Activated naive CD8-positive, alpha-beta T cell treated with anti-CD3 and anti-CD28 coated beads, Interleukin-2, amount 50 U/mL, for 24 hours (primary cell): ENCODE measurements at places on chromosomes 16 and 17.

DNA sequence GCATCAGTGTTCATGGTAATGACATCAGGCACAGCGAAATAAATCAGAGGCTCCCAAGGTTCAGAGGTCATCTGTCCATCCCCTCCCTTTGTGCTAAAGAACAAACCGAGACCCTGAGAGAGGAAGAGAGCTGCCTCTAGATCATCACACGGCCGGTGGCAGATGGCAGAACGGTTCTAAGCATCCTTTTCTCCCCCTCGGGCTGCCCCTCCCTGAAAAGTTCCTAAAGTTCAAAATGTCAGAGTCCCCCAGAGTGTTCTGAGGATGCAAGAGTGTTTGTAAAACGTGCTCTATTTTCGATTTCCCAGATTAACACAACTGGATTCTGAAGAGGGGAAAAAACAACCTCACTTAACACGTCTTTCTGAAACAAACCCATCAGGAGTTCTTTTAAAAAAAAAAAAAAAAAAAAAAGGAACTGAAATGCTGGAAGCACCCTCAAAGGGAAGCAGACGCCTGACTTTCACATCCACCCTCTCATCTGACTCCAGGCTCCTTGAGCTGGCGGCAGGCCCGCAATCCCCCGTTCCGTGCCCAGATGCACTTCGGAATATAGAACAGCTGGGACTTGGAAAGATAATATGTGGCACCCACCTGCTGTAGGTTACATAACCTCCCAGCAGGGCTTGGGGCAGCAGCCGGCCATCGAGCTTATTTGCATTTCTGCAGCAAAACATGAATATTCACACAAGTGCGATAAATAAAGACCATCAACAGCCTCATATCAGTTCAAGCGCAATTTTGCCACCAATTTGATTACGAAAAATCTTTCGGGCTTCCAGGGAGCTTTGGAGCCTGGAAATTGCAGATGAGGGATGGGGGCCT is 115.5 kb upstream of the SMURF2 start:
- H3K4me3 ChIP-seq: peak overlapping the region; percentile 49
- H3K27me3 ChIP-seq: peaks cover 12% of the 10 kb centered on the region
- peaks cover 27% of the 10 kb centered on the region for H3K4me1 ChIP-seq
- DNase-seq: no peak
- H3K36me3 ChIP-seq: no peaks in the 10 kb centered on the region

DNA sequence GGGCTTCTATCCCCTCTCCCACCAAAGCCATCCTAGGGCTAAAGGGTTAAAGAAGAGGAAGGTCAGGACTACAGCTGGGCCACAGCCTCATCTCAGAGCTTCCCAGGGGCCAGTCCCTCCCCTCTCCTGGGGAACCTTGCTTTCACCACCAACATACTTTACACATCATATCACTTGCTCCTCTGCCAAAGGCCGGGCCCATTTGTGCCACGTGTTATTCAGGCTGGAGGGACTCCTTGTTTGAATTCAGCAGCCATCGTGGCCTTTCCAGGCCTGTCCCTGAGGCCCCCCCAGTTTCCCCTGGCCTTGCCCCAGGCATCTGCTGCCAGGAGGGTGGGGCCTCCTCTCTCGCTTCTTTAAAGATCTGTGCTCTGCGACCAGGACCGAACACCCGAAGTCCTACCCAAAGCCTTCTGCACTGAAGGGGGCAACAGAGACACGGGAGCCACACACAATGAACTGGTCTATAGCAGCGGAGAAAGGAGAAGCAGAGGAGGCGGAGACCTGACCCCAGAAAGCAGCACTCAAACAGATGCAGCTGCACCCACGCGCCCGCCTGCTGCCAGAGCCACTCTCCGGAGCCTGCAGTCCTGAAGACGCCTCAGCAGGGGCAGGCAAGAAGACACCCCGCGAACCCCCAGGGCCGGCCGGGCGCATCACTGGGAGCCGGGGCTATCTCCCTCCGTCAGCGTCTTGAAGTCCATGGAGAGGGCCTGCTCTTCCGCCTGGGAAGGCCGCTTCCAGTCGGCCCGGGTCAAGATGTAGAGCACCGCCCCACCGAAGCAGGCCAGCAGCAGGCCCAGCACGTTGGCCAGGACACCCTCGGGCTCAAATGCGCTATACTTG is 12.1 kb downstream of the CYB561 start:
- H3K4me3 ChIP-seq: no peak overlapping the region
- no peaks in the 10 kb centered on the region for H3K27me3 ChIP-seq
- DNase-seq: no peak
- no peak overlapping the region for H3K27ac ChIP-seq

DNA sequence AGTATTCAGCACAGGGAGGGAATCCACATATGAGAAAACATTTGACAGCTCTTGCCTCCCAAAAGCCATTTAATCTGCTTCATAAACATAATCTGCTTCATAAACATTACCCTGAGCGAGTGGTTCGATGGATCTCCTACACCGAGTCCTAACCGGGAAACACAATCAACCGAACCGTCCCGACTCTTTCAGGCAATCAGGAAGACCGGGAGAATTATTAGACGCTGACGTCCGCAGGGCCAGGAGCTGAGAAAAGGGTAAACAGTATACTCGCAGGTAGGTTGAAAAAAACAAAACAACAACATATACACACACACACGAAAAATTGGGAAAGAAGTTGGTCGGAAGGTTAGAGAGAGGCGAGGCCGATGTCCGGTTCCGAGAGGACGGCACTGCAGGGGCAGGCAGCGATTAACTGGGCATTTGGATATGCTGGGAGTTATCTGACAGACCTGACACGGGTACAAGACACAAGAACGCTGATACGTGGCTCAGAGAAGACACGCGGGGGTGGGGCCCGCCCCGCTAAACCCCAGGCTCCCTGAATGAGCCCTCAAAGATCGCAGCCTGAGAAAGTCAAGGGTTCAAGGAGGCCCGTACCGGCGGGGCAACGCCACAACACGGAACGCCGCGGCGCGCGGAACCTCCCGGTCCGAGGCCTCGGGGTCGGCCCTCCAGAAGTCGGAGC is 585 bp downstream of the AP1G1 start:
- peak overlapping the region; percentile 94 for H3K4me3 ChIP-seq
- peak; percentile 56 for DNase-seq
- H3K36me3 ChIP-seq: peaks cover 9% of the 10 kb centered on the region
- peak overlapping the region; percentile 100 for H3K27ac ChIP-seq
- H3K4me1 ChIP-seq: peaks cover 42% of the 10 kb centered on the region

- DNase-seq: no peak
- H3K27me3 ChIP-seq: no peaks in the 10 kb centered on the region
- H3K4me3 ChIP-seq: no peak overlapping the region
Measured at GRCh38 chr17:1033503-1033902, 36.6 kb downstream of the TIMM22 start.

DNA sequence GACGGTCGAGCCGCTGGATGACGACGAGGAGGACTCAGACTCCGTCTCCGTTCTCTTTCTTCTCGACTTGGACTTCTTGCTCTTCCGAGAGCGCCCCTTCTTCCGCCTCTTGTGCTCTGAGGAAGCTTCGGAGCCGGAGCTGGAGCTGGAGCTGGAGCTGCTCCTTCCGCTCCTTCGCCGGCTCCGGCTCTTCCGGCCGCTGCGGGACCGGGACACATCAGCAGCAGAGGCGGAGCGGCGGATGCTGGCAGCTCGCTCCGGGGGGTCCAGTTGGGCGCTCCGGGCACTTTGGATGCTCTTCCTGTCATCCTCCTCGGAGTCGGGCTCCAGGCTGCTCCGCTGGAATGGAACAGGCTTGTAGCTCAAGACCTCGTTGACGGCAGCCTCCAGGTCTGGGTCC is 36.9 kb downstream of the PIPOX start:
- H3K4me1 ChIP-seq: no peaks in the 10 kb centered on the region
- H3K36me3 ChIP-seq: peaks cover 2% of the 10 kb centered on the region
- H3K27ac ChIP-seq: no peak overlapping the region
- DNase-seq: no peak

DNA sequence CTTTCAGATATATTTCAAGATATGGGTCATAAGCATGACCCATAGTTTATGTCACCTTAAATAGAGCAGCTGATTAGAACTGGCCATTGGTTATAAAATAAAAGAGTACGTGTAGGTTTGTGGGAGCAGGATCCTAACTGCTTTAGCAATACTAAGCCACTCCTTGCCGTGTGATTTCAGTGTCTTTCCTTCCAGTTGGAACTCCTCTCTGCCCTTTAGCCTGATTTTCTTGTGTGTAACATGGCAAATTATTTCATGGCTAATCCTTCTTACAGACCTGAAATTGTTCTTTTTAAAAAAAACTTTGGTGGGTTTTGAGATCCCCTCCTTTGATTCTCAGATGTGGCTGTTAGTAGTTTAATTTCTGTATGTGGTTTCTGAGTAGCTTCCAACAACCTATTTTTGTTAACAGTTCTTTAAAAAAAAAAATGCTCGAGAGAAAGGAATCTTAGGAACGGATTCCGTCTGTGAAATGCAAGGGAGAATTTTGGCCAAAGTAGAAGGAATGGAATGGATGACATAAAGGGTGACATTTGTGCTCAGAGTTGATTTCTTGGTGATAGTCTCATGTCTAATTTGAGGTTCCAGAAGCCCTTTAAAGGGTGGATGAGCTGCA is 39.9 kb downstream of the DHRS7B start:
- no peak for DNase-seq
- H3K27me3 ChIP-seq: no peaks in the 10 kb centered on the region
- H3K4me3 ChIP-seq: no peak overlapping the region
- H3K27ac ChIP-seq: peak overlapping the region; percentile 13
- peaks cover 22% of the 10 kb centered on the region for H3K4me1 ChIP-seq
- peaks cover 3% of the 10 kb centered on the region for H3K36me3 ChIP-seq

DNA sequence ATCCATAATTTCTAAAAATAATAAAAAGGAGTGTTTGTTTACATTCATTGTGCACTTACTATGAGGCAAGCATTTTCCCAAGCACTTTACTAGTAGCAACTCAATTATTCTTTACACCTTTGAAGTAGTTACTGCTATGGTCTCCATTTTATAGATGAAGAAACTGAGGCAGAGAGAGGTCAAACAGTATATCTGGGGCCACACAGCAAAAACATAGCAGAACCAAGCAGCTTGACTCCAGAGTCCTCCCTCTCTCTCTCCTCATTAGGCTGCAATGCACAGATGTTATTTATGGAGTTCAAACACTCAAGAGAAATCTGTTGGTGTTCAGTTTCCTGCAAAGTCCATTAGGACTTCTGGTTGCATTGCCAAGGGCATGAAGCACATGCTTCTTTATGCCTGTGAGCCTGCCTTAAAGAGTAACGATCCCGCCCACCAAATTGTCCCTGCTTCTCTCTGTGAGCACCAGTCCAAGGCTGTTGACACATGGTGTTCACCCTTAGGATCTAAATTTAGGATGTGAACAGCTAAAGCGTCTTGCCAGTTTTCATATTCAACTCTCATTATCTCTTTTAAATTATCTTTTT is 44.0 kb downstream of the GPRC5B start:
- no peak for DNase-seq
- H3K27me3 ChIP-seq: no peaks in the 10 kb centered on the region
- no peak overlapping the region for H3K27ac ChIP-seq

DNA sequence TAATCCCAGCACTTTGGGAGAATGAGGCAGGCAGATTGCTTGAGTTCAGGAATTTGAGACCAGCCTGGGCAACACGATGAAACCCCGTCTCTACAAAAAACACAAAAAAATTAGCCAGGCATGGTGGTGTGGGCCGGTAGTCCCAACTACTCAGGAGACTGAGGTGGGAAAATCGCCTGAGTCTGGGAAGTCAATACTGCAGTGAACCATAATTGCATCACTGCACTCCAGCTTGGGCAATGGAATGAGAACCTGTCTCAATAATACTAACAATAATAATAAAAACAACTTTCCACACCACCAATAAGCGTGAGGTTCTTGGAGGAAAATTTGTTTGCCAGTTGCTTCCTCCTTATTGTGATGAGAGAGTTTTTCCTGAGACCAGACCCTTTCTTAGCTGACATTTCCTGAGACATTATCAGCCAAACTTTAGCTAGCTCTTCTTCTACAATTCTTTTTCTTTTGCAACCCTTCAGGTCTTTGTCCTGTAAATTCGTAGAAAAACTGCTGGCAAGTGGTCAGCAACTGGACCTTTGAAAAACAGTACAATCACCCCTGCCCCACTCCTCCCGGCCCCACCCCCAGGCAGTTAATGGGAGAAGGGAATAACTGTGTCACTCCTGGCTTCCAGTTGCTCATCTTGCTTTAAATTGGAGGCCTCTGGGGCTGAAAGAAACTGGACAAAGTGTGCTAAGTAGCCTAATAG is 3.5 kb upstream of the EZH1 start:
- H3K4me1 ChIP-seq: peaks cover 15% of the 10 kb centered on the region
- peaks cover 31% of the 10 kb centered on the region for H3K27me3 ChIP-seq
- no peak overlapping the region for H3K27ac ChIP-seq

DNA sequence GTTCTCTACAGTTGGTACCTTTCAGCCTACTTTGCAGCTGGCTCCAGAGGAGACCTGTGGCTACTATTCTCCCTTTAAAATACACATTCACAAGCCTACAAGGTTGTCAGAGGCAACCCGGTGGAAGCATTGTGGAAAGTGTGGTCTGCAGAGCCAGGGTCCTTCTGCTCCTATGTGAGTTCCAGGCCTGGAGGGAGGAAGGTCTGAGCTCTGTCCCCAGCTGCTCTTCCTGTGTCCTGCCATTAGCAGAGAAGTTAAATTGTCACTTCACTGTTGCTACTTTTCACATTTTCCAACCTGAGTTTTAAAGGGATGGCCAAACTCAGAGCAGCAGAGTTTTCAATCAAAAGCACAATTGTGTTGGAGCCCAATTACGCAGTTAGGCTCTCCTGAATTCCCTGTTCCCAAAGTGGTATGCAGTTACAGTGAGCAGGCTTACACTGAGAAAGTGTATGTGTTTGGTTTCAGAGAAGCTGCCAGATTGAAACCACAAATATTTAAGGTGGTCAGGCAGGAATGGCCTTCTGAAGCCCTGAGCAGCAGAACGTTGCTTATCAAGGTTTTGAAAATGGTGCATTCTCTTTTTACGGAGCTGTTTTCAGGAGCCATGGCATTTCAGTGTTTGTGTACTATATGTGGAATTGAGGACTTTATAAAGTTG is 25.0 kb downstream of the MAP3K3 start:
- H3K27me3 ChIP-seq: no peaks in the 10 kb centered on the region
- peaks cover 15% of the 10 kb centered on the region for H3K4me1 ChIP-seq
- no peak overlapping the region for H3K4me3 ChIP-seq

GRCh38 chr17:77164483-77165091 is 23.8 kb downstream of the SEC14L1 start:
- peaks cover 45% of the 10 kb centered on the region for H3K4me1 ChIP-seq
- peaks cover 43% of the 10 kb centered on the region for H3K36me3 ChIP-seq
- no peak for DNase-seq
- H3K4me3 ChIP-seq: no peak overlapping the region

DNA sequence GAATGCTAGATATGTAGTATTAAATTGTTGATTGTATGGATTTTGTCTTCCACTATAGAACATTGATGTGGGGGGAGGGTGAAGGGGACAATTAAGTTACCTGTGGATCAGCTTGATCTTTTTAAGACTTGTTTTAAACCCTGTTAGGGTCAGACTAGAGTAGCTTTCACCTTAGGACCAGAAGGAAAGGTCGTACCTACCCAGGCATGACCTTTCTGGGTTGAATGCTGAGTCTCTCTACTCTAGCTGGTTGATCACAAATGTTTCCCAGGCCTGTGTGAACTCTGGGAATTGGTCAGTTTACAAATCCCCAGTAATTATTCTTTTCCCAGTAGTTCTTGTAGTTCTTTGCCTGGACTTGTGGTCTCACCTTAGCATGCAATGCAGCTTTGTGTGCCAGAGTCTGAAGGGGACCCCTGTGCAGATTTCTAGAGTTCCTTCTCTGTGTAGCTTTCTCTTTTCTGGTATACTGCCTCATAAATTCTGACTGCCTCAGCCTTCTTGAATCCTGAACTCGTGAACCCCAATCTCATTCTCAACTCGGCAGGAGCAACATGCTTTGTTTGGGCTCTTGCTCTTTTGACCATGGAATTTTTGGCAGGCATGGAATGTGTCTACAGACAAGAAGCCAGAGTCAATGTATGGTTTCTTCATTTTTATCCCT is 54.1 kb downstream of the VMP1 start:
- H3K4me1 ChIP-seq: peaks cover 81% of the 10 kb centered on the region
- H3K27ac ChIP-seq: peak overlapping the region; percentile 97
- H3K36me3 ChIP-seq: peaks cover 49% of the 10 kb centered on the region
